NB4 (cell line): ENCODE measurements at places on chromosomes 3 and 15.

- DNase-seq, result no peak
These were observed 10.5 kb downstream of the ANPEP start for GRCh38 chr15:89803941-89804800.

- no peak for DNase-seq
These were observed 716.8 kb downstream of the NSUN3 start for GRCh38 chr3:94779699-94780098.

DNA sequence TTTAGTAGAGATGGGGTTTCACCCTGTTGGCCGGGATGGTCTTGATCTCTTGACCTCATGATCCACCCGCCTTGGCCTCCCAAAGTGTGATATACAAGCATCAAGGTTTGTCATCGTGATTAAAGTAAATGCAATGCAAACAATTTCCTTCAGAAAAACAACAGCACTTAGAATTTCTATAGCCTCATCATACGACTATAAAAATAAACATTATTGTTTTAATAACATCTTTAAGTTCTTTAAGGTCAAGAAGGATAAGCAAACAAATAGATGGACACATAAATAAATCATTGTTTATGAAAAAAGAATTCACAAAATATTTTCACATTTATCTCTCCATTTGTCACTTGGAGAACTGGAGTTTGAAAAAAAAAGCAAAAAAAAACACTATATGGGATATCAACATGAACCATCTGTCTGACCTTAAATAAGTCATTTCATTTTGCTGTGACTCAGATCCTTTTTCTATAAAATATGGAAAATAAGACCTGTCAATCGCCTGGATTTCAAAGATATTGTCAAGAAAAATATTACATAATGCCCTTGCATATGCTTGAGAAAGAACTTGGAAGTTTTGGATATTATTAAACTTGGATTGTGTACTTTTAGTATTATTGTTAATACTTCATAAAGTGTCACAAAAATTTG is 642.0 kb upstream of the KCNMB2 start:
- DNase-seq, result no peak

DNA sequence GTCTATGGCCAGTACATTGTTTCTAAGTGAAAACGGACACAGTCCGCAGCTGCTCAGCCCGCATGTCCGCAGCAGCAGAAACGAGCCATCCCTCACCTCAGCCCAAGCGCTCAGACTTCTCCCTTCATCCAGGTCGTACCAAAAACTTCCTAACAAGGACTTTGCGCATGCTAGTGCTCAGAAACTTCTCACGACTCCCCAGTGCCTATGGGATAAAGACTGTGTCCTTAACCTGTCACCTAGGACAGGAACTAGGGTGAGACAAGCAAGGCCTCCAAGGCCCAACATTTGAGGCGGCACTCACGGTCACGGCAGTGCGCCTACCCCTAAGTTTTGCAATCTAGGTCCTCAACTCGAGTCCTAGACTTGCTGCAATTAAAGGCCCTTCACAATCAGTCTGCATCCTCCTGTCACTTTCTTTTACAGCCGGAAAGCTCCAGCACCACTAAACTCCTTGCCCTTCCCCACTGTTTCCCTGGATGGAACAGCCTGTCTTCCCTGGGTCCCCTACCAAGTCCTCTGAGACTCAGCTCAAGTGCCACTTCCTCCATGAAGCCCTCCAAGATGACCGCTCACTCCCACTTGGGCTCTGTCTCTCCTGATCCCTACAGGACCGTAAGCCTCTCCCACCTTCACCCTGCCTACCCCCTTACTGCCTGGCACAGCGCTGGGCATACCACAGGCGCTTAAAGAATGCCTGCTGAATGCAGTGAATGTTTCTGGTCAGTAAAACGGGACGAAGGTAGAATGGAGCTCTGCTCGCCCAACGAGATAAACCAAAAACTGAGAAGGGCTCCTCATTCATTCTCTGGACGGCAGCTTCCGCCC is 1.2 kb downstream of the CLN6 start:
- DNase-seq, result peak; percentile 71

DNA sequence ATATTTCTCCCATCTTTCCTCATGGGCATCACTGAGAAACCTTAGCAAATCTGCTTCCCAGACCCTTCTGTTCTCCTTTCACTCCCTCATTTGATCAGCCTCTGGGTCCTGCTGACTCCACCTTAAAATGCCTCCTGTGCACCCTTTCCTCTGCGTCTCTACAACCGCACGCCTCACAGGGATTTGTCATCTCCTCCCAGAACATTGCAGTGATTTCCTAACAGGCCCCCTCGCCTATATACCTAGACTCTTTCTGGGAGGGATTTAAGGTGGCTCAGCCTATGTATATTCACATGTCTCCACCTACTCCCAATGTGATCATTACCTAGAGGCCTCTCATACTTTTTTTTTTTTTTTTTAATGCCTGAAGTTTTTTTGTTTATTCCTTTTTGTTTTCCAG is 69.2 kb downstream of the LIPC start:
- DNase-seq, result no peak

GRCh38 chr3:64650096-64650622 is 37.6 kb downstream of the ADAMTS9 start:
- no peak for DNase-seq

- peak; percentile 56 for DNase-seq
These were observed 16.1 kb upstream of the LARP6 start for GRCh38 chr15:70870051-70870450.

DNA sequence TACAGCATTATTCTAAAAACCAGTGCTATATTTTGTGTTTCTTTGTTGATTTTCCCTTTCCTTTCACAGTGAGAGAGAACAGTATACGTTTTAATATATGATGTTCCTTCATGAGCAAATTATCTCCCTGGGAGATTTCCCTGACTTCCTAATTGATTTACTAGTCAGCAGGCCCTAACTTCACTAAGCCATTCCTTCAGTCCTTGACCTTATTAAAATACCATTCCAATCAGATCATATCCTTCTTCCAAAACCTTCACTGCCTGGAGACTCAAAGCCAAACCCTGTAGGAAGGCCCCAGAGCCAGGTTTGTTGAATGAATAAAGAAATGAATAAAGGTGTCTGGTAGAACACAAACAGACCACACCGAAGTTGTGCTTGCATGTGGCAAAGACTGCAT is 43.8 kb upstream of the ARHGEF3 start:
- DNase-seq, result no peak

DNA sequence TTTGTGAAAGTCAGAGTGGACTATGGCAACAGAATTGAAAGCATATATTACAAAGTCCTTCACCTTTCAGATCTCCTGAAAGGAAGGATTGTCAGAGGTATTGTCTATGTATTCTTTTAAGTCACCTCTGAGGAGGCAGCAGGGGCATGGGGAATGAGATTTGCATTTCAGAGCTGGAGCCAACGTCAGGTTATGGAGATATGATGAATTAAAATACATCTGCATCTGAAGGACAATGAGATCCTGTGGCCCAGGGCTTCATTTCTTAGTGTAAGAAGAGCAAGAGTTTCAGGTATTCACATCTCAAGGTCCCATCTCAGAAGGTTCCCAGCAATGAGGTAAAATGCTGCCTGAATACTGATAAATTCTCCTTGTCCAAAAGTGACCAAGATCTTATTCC is 695.8 kb downstream of the TUSC7 start:
- no peak for DNase-seq

- peak; percentile 77 for DNase-seq
These were observed 5.8 kb upstream of the HES1 start for GRCh38 chr3:194130188-194130587.

- DNase-seq, result no peak
These were observed 376 bp downstream of the TADA3 start for GRCh38 chr3:9791790-9792404.

DNA sequence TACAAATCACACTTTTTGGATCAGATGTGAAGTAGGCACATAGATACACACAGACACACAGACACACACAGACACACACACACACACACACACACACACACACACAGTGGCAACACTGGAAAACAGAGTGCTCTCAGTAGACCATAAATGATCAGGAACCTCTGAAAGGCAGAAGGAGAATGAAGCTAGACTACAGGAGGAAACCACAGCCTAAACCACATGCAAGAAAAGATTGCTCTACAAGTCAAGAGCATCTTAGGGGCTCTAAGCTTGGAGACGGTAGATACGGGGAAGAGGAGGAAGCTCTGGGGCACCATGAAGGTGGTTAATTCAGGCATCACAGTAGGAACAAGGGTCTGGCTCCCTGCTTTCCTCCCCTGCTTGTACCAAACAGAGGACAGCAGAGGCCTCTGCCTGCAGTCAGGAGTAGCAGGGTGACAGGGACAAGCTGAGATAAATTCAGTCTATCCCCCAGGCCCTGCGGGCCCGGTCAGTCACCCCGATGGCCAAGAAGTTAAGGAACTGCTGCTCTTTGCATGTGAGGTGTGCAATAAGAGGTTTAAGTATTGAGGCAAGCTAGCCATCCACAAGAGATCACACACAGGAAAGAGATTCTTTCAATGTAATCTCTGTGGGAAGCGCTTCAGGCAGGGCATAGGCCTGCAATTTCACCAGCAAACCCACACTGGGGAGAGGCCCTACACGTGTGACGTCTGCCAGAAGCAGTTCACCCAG is 23.5 kb upstream of the ARPIN start:
- DNase-seq, result peak; percentile 71

GRCh38 chr15:91870876-91871537 is 17.5 kb downstream of the SLCO3A1 start:
- DNase-seq, result no peak

DNA sequence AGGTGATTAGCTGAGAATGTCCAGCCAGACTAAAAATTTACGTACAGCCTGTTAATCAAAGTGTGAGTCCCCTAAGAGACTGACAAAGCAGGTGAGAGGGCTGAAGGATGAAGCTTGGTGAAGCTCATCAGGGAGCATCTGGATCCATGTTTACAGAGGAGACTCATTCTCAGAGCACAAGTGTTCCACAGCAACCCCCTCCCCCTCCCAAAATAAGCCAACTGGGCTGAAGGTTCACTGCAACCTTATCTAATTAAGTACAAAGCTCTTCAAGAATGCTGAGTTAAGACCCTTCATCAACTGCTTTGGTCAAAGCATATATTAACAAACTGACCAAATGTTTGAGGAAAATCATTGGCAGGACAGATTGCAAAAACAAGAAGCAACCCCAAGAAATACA is 262.6 kb upstream of the ZNF385D start:
- DNase-seq, result no peak

GRCh38 chr3:40701016-40701588 is 176.3 kb downstream of the ZNF621 start:
- DNase-seq, result no peak

- DNase-seq, result peak; percentile 63
These were observed 15.9 kb downstream of the CEP70 start for GRCh38 chr3:138578141-138578540.

- no peak for DNase-seq
These were observed 44.0 kb upstream of the SMAD6 start for GRCh38 chr15:66658044-66658443.

GRCh38 chr3:87025661-87026645 is 35.0 kb upstream of the VGLL3 start:
- DNase-seq, result no peak

GRCh38 chr15:40190591-40190990 is 29.7 kb downstream of the BUB1B start:
- no peak for DNase-seq

DNA sequence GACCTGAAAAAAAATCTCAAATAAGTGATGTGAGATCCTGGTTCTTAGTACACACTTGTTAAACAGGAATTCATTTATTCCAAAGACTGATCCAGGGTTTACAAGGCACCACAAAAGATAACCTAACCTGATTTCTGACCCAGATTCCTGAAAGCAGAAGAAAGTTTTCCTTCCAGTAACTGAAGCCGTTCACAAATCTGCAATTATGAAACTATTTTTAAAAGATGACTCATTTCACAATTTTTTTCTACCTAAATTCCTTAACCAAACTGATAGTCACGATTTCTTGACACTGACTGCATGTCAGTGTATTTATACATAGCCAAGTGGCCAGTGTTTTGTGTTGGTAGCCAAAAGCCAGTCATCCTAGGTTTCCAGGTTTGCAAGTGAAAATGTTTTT is 17.1 kb downstream of the SLC9A9 start:
- no peak for DNase-seq

DNA sequence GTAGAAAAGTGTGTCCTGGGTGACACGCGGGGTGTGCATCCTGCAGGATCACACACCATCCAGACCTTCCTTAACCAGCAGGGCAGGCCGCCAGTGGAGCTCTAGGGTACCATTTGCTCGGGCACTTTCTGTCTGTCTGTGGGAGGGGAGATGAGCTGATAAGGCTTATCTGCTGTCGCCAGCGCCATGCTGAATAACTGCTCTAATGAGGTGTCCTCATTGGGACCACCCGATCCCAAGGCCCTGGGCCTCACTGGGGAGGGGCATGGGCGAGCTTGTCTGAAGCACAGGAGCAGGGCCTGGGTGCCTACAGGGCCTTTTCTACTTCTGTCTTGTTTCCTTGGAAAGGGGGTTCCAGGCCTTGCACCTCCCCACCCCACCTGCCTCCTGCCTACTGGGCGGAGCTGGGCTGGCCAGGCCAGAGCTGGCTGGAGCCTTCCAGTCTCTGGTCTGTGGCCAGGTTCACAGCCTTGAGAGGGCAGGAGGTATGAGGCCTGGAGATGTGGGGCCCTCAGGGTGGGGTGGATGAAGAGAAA is 2.5 kb upstream of the GATA2 start:
- peak; percentile 37 for DNase-seq

DNA sequence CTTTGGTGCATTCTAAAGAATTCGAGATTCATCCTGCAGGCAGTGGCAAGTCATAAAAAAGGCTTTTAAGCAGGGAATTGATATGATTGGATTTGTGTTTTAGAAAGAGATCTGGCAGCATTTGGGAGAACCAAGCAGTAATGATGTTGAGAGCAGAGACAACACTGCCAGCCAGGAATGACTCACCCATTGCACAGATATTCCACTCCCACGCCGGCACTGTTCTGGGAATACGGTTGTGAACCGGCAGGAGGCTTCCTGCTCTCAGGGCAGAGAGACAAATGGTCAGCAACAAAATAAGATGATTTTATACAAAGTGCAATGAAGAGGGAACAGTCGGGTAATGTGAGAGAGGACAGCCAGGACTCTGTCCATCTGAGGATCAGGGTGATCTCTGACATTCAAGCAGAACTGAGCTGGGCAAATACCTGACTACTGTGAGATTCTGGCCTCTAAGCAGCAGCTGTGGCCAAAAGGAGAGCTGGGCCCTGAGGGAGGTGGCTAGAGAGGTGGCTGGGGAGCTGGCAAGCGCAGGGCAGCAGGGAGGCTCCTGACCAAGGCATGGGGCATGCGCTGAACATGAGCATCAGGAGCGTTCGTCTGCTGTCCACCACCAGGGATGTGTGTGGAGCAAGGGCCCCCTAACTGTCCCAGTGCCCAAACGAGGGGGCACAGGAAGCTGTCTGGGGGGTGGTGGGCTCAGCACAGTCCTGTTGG is 56.1 kb upstream of the PLXNA1 start:
- no peak for DNase-seq

DNA sequence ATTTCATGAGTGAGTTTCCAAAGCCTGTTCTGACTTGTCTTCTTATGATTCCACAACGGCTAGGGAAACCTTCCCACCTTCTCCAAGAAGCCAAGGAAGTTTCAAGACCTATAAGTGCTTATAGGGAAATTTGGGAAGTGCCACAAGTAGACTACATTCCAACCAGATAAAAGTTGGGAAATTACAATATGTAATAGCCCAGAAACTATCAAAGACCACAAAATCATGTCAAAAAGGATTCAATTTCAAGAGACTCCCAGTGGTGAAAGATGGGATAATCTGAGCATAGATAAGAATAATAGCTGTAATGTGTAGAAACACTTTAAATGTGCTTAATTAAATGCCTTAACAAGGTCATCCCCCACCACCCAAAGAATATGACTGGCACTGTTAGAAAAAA is 169.2 kb upstream of the SLC2A2 start:
- no peak for DNase-seq
